ENCODE measurements at places on chromosomes 3 and 15. TPM values are rescaled to one million over a fixed set of nuclear protein-coding genes. Genes with fewer than 3 reads are reported as not detected.

The P2RY13 gene
- not detected for total RNA-seq

The GPR62 gene
- total RNA-seq = not detected

The BLOC1S6 gene
- total RNA-seq = 83.1 TPM

DNA sequence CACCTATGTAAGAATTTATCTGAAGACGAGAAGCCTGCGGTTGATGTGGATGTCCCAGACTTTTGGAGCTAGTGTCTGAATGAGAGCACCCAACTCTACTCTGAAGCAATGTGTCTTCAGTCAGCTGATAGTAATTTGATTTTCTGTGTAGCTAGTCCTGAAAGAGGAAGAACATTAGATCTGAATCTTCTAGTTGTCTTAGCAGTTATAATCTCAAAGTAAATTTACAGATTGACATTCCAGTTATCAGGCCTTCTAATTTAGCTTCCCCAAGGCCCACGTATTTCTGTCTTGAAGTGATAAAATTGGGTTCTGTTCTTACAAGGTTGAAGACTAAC lies 1.5 kb downstream of the TCAIM start:
- no peak for DNase-seq

DNA sequence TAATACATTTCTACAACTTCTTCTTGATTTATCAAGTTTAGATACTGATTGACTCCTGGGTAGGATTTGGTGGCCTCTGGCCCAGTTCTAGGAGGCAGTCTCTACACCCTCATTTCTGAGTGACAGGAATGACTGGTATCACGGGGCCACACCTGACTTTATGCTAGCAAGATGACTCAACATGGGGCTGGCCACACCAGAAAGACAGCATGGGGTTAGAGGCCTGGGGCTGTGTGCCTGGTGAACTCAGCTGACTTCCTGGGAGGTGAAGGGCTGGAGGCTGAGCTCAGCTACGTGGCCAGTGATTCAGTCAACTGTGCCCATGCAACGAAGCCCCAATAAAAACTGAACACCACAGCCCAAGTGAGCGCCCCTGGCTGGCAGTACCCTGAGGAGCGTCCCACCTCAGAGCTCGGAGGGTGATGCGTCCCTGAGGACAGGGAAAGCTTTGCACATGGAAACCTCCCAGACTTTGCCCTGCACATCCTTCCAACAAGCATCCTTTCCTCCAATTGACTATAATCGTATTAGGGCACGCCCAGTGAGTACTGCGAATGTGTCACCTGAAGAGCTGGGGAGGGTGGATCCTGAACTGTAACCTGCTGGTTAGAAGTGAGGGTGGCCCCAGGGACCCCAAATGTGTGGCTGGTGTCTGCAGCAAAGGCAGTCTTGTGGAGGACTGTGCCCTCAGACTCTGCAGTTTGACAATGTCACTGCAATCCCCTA lies 57.2 kb downstream of the NIPA2 start:
- DNase-seq = no peak

- no peak for DNase-seq
Observed at GRCh38 chr3:24631481-24631880, 136.8 kb upstream of the THRB start.

DNA sequence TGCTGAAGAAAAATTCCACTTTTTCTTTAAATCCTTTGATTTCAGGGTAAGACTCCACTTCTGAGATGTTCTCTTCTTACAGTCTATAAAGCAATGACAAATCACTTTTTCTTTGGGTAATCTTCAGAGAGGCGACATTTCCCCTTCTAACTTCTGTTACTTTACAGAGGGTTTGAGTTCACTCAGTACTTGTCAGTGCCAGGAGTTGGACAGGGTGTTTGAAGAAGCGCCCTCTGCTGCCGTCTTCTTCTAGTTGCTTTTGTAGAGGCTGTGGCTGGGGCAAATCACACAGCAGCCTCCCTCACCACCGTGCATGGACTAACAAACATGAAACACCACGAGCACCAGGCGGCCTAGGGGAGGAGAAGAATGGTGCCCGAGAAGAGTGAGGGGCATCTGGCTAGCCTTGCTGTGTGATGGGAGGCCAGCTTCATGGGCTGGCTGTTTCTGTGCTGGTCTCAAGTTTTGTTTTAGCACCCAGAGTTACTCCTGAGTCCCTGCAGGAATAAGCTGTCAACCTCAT lies at the start of gene CD80:
Gene CD80, minus strand, starts transcription at position 174 of the 523 bp plus-strand sequence. CDS start 1,886 bp downstream, outside the sequence.
- DNase-seq = peak; percentile 7

GRCh38 chr3:52879581-52879980 lies 17.8 kb downstream of the STIMATE start:
- no peak for DNase-seq

DNA sequence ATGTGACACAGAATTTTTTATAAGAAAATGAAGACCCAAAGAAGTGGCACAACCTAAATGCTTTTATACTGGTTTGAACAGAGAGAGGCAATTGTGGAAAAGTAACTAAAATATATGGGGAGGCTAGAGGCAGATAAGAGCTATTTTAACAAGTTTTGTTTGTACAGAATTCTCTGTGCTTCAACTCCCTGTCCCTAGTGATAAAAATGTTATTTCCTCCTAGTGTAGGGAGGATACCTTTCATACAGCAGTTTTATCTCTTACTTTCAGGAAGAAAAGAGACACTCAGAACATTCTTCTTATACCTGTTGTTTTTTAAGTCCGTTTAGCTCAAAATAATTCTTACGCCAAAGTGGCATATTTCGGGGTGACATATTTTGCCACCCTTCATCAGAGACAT lies 21.2 kb upstream of the ZNF639 start:
- no peak for DNase-seq
